ENCODE measurements at places on chromosomes 2 and 18.

- DNase-seq = no peak
These were observed 42.5 kb downstream of the RNF144A start for GRCh38 chr2:6959751-6960150.

DNA sequence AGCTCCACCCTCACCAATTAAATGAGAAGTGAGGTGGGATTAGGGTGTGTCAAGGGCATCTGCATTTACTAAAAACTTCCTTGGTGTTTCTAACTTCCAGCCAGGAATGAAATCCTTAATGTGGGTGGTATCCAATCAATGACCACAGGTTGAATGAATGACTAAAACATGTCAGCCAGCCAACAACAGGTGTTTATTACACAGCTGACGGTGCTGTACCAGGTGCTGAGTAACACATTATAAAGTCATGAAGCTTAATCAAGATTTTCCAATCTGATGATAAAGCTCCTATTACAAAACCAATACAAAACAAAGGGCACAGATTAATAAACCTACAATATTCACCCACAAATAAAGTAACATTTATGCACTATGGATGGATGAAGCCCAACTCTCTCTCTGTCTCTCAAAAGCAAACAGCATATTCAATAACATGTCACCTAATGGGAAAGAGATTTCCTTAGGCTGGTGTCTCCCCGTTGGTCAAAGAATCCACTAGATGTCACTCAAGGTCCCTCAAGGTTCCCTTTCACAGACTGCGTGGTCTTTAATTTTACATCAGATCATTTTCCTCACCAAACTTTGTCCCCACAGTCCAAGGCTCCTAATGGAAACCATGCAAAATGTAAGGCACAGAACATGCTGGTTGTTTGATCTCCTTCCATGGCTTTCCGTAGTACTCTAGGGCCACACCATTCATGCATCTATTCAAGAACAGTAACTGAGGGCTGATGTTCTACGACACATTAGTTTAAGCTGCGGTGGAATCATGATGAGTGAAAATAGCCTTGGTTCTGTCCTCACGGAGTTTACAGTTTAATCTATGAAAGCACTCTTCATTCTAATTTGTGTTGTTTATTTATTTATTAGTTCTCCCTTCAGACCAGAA, 6.4 kb upstream of the PTPN4 start:
- DNase-seq = peak; percentile 31

DNA sequence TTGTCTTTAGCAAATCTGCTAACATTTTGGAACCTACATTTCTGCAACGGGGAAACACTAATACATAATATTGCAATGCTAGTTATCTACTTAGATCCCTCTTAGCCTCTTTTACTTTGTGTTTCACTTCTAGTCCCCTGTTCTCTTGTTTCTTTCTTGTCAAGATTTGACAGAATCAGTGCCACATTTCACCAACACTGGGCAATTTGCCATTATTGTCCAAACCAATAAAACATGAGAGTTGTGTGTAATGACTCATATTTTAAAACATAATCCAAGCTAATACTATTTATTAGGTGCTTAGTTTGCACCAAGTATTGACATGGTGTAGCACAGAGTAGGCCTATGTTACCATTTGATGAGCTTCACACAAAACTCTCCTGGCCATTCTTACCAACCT, 33.7 kb upstream of the ACVR1C start:
- DNase-seq = no peak

- no peak for DNase-seq
These were observed 29.0 kb upstream of the SCYGR1 start for GRCh38 chr2:227416701-227417100.

GRCh38 chr18:76691800-76692199, 130.6 kb upstream of the ZNF236 start:
- no peak for DNase-seq

DNA sequence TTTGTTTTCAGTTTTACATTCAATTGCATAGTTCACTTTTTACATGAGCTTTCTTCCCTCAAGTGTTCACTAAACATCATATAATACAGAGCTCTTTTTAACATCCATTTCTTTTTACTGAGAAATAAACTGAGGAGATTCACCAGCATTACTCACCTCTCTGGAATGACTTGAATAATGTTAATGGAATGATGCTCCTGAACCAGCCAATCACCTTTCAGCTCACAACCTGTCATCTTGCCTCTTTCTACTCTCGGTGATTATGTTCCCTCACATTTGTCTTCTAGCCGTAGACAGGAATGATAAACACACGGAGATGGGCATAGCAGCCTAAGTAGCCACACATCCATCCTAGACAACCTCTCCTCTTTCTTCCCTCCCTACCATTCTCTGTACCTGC, 301.7 kb downstream of the PAX3 start:
- DNase-seq = no peak

DNA sequence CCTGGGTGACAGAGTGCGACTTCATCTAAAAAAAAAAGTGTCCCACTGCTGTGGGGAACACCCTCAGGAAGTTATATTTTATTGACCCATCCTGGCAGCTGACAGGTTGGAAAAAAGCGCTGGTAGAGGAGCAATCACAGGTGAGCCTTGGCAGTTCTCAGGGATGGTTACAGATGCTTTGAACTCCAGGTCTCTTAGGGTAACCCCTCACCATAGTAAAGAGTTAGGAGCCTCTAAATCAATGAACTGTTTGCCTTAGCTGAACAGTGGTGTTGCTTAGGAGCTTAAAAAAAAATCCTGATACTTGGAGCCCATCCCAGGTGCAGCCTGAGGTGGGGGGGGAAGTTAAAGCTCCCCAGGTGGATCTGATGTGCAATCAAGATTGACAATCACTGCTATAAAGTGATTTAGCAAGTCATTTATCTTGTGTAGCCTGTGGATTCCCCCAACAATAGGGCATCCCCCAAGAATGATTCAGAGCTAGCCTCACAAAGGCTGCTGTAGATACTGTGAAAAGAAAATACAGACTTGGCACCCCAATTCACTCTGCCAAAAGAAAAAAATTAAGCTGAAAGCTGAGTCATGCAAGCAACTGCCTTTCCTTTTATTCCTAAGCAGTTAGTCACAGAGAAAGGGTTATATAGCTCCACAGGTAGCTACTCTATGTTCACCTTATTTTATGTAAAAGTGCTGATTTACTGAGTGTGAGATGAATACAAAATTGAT, 14.8 kb downstream of the SLC16A14 start:
- no peak for DNase-seq

GRCh38 chr18:70554854-70555445, 266.1 kb downstream of the SOCS6 start:
- DNase-seq = no peak

DNA sequence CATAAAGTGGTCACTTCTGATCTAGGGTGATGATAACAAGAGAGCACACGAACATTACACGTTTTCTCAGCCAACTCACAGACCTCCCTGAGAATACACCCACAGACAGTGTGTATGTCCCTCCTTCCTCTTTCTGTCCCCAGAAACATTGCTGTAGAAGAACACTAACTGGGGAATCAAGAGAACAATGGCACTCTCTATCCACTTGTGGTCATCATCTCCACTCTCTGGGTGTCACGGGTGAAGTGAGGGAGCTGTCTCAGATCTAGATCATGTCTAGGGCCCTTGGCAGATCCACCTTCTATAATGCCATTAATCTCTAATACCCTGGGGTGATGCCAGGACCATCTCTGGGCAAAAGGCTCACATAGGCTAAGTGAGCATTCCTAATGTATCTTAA, 97.9 kb downstream of the DNER start:
- no peak for DNase-seq

GRCh38 chr2:74576211-74576862, 21.8 kb downstream of the DOK1 start:
- peak; percentile 36 for DNase-seq

- no peak for DNase-seq
These were observed 1.1 kb downstream of the CNDP2 start for GRCh38 chr18:74497324-74497676.

DNA sequence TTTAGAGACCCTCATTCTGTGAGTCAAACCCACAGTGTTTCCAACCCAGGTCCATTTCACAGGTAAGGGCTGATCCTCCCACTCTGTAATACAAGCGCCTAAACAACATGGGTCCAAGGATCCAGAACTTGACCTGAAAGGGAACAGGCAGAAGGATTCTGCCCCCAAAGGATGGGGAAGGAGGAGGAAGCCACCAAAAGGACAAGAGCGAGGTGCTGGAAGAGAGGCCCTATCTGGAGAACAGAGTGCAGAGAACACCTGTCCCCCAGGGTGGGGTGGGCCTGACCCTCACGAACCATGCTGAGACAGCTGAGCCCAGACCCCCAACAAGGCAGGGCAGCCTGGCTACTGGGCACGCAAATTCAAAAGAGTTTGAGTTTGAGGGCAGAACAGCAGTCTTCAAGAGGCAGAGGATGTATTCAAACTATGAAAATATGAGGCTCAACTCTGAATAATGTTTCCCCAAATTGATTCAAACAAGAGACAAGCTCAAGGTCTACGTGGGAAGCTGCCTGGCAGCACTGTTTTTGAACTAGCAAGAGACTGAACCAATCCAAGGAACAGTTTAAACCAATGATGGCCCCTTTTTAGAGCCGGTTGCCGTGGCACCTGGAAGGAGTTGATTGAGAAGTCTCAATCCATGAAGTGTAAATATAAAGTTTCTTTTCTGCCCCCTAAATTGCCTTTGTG, 212.7 kb downstream of the ALPK2 start:
- no peak for DNase-seq

DNA sequence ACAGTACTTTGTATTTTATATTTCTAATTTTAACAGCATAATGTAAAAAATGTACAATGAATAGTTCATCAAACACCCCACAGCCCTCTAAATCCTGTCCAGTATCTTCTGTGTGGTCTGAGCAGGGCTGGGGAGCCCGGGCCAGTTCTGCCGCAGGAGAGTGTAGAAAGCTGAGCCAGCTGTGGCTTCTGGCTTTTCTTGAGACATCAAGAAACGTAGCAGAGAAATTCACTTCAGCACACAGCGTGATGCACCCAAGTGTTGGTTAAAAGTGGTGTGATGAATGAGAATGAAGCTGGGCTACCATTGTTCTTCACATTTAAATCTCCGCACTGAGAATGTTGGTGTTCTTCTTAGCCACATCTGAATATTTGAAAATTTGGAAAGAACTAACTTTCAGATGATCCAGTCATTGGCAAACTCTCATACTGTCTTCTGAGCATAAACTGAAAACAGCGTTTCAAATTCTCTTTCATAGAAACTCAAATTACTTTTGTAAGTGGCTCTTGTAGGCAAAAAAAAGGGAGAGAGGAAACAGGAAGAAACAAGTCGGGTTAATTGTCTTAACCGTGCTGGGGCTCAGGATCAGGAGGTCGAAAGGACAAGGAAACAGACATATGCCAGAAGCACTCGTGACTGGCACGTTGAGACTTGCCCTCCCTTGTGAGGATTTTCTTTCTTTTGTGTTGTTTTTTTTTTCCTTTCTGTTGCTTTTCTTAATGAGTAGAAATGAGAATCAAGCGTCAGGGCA, 23.4 kb upstream of the TMEM87B start:
- DNase-seq = peak; percentile 33

GRCh38 chr2:125092276-125093009, 1067.4 kb downstream of the CNTNAP5 start:
- DNase-seq = no peak

DNA sequence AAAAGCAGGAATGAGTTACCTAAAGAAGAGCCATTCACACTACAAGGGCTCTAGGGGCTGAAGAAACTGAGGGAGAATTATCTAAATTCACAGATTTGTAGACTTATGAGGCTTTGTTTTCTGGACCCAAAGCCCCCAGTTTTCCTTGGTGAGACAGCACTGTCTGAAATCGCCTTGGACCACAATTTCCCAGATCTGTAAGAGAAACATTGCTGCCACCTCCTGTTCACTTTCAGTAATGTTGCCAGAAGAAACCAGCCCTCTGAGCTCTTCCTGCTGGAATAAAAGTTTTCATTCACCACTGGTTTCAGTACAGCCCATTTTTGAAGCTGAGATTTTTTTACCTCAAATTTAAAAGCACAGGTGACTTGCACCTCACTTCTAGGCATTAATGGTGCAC, 169.2 kb downstream of the CDH20 start:
- DNase-seq = peak; percentile 94

- no peak for DNase-seq
These were observed 105.4 kb downstream of the RGPD3 start for GRCh38 chr2:106362789-106363188.

DNA sequence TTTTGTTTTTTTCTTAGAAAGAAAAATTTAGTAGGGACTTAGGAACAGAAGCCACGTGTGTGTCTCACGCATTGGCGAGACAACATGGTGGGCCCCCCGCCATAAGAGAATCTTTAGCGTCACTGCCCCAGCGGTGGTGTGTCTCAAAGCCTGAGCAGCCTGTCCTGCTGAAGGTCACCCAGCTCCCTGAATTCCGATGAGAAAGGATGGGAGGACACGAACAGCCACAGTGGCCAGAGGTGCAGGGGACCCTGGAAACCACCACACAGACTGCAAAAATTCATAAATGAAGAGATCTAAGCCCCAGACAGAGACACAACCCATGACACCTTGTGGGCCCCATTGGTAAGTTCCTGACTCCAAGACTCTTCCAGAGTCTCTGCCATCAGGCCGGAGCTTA, 266.1 kb upstream of the RAB6C start:
- no peak for DNase-seq

DNA sequence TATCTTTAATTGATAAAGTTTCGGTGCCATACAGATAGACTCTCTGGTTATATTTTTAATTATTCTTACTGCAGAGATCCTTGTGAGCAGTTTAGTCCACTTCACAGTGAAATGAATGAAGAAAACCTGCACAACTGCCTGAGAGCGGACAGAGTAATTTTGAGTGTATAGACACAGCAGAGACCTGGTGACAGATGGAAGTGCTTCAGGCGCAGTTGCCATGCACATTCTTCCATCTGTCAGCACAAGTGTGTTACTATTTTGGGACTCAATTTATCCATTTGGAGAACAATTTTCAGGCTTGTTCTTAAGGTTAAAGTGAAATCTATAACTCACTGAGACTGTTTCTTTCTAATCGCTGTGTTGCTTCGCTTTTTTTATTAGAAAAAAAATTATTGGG, 147.8 kb upstream of the SPHKAP start:
- no peak for DNase-seq

- DNase-seq = no peak
These were observed 694.6 kb upstream of the ACVR2A start for GRCh38 chr2:147150241-147150635.

- DNase-seq = no peak
These were observed 52.2 kb upstream of the ERMN start for GRCh38 chr2:157377861-157378260.

DNA sequence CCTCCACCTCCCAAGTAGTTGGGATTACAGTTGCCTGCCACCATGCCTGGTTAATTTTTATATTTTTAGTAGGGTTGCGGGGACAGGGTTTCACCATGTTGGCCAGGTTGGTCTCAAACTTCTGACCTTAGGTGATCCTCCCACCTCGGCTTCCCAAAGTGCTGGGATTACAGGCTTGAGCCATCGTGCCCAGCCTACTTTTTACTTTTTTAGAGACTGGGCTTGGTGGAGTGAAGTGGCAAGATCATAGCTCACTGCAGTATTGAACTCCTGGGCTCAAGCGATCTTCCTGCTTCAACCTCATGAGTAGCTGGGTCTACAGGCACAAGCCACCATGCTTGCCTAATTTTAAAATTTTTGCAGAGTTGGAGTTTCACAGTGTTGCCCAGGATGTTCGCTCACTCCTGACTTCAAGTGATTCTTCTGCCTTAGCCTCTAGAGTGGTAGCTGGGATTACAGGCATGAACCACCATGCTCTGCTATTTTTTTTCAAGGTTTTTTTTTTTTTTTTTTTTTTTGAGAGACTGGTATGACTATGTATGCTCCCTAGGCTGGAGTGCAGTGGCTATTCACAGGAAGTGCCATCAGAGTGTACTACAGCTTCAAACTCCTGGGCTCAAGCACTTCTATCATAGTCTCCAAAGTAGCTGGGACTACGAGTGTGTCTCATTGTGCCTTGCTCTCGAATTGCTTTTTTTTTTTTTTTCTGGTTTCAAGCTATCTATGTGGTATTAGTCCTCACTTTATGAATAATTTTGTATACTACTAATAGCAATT, 11.9 kb downstream of the MSH2 start:
- no peak for DNase-seq
